ENCODE measurements at places on chromosomes 3 and 15.

DNA sequence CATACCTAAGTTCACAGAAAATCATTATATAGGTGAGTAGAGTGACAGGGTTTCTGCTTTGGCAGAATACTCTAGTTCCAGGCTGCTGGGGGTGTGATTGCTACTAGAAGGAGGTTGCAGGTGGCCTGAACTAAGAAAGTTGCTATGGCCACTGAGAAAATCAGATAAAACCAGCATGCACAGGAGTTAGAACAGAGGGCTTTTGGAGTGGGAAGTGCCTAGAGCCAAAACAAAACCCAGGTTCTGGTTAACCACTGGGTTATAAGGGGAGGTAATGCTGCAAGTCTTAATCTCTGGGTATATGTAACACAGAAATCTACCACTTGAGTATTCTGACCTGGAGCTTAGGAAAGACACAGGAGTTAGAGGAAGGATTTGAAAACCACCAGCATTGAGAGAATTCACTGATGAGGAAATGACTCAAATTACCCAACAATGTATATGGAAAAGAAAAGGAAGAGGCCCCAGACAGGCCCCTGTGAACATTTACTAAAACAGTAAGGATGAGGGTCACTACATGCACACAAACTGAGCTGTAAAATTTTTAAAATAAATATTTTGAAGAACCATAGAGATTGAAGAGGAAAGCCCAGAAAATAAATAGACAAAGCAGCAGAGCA is 60.0 kb downstream of the PLOD2 start:
- DNase-seq = no peak

GRCh38 chr15:25869701-25870100 is 6.6 kb upstream of the ATP10A start:
- DNase-seq = no peak

GRCh38 chr3:152236716-152237115 is 32.0 kb upstream of the MBNL1 start:
- DNase-seq = no peak

GRCh38 chr3:134464689-134465365 is 21.0 kb downstream of the ANAPC13 start:
- no peak for DNase-seq

DNA sequence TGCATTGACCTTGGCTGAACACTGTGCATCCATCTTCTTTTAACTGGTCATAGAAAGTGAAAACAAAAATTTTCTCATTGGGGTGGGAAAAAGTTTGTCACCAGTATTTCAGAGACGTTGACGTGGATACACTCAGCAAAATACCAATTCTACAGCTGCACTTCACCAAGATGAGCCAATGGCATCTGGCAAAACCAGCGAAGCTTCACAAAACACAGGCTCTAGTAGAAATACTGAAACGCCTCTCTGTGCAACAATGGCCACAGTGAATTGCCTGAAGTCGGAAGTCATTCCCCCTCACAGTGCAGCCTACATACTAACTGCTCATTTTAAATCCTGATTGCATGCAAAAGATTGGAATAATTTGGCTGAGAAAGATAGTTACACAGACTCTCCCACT is 17.0 kb downstream of the PCYT1A start:
- DNase-seq = no peak

GRCh38 chr3:27714692-27715453 is 7.2 kb downstream of the EOMES start:
- DNase-seq = no peak

GRCh38 chr15:94584833-94585244 is 353.5 kb downstream of the MCTP2 start:
- peak; percentile 47 for DNase-seq

DNA sequence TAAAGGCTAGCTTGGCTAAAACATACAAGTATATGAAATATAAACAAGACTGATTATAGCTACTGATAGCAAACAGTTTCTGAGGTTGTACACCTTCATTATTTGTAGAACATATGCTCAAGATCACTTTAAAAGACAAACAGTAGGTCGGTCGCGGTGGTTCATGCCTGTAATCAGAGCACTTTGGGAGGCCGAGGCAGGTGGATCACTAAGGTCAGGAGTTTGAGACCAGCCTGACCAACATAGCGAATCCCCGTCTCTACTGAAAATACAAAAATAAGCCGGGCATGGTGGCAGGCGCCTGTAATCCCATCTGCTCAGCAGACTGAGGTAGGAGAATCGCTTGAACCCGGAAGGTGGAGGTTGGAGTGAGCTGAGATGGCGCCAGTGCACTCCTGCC is 80.3 kb downstream of the SMARCC1 start:
- DNase-seq = no peak

GRCh38 chr3:43910750-43911149 is 220.0 kb downstream of the ABHD5 start:
- DNase-seq = no peak

DNA sequence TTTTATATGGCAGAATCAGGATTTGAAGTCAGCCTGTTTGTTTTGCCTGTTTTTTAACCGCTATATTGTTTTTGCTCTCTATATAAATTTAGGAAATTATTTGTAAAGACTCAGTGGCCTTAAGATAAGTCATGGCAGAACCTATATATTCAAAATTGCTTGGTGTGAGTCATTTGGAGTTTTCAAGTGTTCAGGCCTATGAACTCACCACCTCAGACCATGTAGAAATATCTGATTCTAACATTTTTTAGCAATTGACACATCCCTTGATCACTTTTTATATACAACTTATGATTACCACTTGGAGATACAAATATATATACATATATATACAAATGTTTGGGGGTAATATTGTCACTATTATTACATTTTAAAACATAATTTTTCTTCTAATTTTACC is 95.7 kb downstream of the VGLL3 start:
- no peak for DNase-seq

- DNase-seq = no peak
Measured at GRCh38 chr15:94487635-94488034, 256.3 kb downstream of the MCTP2 start.

- DNase-seq = no peak
Measured at GRCh38 chr3:119228373-119229145, 12.1 kb downstream of the B4GALT4 start.

GRCh38 chr3:41141433-41142167 is 57.7 kb upstream of the CTNNB1 start:
- no peak for DNase-seq

DNA sequence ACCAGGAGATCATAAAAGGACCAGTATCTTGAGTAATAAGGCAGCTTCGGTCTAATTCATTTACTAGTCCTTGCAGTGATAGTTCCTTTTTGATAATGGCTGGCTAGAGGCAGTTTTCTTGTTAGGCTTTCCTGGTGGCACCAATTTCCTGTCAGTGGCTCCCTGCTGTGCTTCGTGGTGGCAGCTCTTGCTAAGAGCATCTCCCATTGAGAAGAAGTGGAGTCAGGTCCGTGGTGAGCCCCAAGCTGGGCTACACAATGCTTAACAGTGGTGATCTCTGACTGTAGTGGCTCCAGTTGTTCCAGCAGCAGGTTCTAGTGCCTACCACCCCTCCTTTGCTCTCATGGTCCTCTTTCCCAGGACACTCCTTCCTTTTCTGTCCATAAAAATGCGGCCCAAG is 111.2 kb downstream of the RAP2B start:
- no peak for DNase-seq

- DNase-seq = no peak
Measured at GRCh38 chr15:100831467-100831866, 48.2 kb upstream of the ALDH1A3 start.

- no peak for DNase-seq
Measured at GRCh38 chr15:82921242-82921641, 31.3 kb downstream of the HOMER2 start.

GRCh38 chr3:34842706-34843480 is 796.4 kb upstream of the ARPP21 start:
- no peak for DNase-seq

DNA sequence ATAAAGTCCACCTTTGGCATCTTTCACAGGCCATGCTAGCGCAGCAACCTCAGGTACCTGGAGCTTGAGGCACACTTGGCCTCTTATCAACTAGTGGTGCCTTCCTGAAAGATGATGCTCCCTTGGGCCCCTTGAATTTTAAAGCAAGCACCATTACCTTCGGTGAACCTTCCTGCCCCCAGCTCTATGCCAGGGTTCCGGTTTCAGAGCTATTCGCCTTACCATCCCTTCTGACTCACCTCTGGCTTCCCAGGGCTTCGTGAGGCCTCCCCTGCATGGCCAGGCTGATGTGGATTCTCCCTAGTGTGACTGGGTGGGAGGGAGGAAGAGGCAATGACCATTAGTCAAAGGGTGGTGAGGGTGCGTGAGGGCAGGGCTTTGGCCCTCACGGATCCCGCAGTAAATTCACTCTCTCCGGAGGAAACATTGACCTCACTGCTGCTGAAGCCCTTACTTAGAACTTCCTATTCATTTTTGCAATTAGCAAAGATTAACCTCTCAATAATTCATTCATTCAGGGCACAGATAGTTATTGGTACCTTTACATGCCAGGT is 16.3 kb downstream of the BHLHE40 start:
- DNase-seq = no peak

DNA sequence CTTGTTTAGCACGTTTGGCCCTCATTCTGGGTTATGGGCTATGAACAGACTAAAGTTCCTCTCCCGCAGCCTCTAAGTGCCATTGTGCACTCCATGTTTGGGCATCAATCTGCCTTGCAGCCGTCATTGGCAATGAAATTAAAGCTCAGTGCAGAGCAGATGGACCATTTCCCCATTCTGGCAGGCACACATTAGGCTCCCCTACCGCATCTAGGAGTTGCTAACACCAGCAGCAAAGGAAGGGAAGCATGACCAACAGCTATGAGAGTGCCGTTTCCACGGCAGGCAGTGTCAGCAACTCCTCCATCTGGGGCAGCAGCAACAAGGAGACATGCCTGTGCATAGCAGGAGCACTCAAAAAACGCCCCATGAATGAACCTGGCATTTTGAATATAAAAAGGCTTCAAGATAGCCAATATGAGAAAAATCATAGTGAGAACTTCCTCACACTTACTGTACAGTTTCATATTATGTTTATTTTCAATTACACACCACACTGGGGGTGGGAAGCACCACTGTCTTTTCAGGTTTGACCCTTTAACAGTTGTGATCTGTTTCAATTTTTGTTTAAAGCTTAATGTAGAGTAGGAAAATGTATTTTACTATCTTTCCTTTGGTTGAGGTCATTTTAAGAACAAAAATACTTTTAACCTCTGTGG is 218.7 kb downstream of the KCNMB2 start:
- no peak for DNase-seq

DNA sequence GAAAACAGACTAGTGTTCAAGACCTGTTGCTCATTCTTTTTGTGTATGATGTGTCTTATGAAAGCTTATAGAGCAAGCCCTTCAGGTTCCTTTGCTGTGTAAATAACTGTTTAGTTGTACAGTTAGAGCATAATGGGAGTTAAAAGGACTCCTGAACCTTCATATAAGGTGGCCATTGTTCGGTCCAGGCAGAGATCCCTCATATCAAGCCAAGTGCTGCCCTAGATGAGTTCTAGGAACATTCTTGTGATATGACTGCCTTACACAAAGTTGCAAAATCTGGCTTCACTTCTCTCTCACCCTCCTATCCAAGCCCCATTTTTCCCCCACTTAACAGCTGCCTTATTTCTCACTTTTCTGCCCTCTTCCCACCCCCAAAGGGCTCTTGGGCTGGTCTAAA is 26.9 kb downstream of the GYG1 start:
- no peak for DNase-seq

DNA sequence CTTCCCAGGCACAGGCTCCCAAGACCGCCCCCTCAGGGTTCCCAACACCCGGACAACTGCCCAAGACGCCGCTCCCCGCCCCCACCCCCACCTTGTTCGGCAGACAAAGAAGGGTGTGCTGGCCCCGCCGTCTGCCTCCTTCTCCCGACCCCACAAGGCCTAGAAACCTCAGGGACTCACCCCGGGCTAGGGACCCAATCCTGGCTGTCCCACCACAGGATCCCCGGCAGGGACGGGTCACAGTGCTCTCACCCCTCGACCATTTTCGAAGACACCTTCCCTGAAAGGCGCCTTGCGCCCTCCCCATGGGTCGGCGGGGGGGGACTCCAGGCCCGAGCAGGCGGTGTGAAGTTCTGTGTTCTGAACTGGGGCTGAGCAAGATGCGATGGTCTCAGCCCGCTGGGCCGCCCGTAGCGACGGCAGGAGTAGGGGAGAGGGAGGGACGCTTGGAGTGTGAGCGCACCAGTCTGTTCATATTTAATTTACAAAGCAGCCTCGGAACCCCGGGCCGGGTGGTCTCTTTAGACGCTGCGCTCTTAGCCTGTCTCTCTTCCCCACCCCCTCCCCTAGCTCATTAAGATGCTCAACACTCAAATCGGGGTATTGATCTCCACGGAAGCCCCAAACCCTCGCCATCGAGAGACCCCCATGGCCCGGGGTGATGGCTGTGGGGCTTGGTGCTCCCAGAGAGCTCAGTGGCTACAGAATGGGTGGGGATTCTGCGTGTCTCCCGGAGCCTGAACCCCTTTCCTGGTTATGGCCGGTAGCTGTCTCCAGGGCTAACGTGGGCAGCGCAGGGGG is 1.4 kb upstream of the ISLR2 start:
- no peak for DNase-seq

DNA sequence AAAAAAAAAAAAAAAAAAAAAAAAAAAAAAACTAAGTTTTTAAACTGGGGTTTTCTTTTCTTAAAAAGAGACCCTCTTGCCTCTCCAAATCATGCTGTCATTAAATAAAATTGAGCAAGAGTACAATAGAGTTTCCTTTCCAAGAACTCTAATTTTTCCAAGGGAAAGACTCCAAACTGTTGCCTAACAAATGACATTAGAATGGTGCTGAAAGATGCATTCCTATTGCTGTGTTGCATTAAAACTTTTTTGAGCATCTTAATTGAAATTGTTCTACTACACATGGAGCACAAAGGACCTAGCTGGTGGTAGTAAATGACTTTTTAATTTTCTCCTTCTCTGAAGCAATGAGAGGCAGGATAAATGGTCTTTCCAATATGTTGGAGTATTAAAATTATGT is 469.1 kb upstream of the ARHGEF26 start:
- DNase-seq = no peak

GRCh38 chr3:12267376-12268030 is 21.4 kb upstream of the PPARG start:
- DNase-seq = no peak

- DNase-seq = no peak
Measured at GRCh38 chr3:32440611-32441350, 49.1 kb downstream of the CMTM7 start.

DNA sequence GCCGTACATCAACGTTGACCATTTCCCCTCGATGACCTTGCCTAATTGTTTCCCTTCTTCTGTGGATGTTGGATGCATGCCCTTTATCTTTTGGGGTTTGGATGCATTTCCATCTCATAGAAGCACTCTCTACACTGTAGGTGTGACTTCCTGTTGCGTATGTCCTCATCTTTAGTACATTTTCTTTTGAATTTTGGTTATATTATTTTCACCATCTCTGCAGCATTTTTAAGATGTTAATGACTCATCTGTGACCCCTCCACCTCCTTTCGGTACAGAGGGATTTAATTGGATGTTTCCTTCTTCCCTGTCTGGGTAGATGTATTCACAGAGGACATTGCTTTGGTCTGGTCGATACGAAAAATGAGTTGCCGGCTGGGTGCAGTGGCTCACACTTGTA is 172.1 kb downstream of the APBA2 start:
- DNase-seq = no peak

Data from central memory CD4-positive, alpha-beta T cell (primary cell).